ENCODE measurements at places on chromosomes 6 and 20.

DNA sequence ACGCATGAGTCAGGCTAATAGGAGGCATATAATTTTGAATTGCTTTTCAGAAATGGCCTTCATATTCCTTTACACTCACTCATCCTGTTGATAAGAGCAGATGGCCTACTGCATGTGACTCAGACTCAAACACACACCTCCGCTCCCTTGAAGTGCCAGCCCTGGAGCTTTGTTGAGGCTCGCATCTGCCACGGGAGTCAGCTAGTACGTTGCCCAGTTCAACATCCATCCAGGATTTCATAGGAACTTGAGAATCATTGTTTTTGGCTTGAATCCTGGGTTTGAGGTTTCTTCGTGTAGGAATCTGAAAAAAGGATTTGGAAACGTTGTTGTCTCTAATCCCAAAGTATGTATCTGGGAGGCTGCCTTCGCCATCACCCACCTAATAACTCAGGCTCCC lies 87.4 kb upstream of the JAG1 start:
- DNase-seq: no peak

DNA sequence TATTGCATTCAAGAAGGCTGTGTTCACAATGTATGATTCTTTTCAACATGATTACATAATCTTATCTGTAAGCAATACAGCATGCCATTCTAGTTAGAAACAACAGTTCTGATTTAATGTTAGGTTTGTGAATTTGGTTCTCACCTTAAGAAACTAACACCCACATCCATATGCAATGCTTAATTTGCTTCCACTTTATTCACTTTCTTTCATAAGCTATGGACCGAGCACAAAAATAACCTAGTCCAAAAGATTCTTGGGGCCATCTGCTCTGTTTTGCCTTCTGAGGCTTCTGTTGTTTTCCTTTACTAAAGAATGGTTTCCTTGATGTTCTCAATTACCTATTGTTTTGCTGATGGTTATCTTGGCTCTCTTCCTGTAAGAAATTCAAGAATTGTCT lies 258.2 kb downstream of the EYS start:
- no peak for DNase-seq

DNA sequence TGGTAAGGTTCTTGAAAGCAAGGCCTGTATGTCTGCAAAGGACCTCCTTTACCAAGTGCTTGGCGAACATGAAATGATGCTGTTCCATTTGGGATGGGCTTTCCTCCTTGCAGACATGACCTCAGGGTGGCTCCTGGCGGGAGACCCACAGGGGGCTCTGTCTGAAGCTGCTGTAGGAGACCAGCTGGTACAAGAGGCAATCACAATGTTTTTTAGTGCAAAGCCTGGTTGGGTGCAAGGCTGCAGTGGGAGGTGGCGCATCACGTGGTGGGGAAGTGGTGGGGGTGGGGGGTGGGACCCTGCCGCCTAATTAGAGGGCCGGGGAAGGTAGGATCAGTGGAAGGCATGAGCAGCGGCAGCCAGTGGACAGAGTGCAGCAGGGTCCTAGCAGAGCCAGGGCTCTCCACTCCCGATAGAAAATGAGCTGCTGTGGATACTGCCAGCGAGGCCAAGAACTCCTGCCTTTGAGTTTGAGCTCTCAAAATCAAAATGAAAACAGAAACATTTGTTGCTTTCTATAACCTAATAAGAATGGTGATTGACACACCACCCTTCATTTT lies 9.1 kb upstream of the ARMC2 start:
- DNase-seq: no peak

DNA sequence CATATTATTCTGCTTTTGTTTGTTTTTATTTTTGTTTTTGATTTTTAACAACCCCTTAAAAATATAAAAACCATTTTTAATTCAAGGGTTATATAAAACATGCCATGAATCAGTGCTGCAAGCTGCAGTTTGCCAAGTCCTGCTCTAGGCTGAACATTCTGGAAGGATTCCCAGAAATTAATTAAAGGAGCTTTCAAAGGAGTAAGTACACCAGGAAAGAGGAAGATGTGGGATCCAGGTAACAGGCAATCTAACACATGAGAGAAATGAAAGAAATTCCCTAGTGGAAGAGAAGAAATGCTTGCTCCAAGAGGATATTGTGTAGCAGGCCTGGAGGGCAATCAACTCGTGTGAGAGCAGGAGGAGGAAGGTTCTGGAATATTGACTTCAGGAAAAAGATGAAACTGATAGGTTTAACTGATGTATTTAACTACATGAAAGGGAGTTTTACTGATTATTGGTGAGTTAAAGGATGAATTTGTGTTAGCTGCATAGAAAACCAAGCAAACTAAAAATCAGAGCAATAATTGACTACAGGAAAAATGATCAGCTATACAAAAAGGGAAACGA lies 146.0 kb upstream of the PHACTR1 start:
- no peak for DNase-seq

DNA sequence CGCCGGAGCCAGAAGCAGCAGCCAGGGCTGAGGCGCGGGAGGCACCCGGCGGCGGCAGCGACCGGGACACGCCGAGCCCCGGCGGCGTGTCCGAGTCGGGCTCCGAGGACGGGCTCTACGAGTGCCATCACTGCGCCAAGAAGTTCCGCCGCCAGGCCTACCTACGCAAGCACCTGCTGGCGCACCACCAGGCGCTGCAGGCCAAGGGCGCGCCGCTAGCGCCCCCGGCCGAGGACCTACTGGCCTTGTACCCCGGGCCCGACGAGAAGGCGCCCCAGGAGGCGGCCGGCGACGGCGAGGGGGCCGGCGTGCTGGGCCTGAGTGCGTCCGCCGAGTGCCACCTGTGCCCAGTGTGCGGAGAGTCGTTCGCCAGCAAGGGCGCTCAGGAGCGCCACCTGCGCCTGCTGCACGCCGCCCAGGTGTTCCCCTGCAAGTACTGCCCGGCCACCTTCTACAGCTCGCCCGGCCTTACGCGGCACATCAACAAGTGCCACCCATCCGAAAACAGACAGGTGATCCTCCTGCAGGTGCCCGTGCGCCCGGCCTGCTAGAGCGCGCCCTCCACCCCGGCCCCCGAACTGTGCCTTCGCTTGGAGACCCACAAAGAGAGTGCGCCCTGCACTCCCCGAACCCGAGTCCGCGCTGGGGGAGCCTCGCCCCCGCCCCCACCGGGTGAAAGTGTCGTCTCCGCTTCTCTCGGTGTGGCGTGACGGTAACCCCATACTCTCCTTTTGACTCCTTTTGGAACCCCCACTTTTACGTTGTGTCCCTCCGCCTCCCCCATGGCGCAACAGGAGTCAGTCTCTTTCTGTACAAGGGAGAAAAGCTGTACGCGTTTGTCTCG lies 1.6 kb downstream of the INSM1 start:
- DNase-seq: no peak

All from left renal pelvis (tissue), 4 donors.